Stimulated activated CD4-positive, alpha-beta T cell treated with anti-CD3 and anti-CD28 coated beads, TNF-alpha, amount 100 ng/mL, for 48 hours (primary cell): ENCODE measurements at places on chromosomes 2 and 18.

GRCh38 chr2:132825601-132826000 lies 155.6 kb upstream of the LYPD1 start:
- no peak for DNase-seq

GRCh38 chr2:63488118-63488713 lies 100.1 kb downstream of the WDPCP start:
- peak; percentile 4 for DNase-seq

DNA sequence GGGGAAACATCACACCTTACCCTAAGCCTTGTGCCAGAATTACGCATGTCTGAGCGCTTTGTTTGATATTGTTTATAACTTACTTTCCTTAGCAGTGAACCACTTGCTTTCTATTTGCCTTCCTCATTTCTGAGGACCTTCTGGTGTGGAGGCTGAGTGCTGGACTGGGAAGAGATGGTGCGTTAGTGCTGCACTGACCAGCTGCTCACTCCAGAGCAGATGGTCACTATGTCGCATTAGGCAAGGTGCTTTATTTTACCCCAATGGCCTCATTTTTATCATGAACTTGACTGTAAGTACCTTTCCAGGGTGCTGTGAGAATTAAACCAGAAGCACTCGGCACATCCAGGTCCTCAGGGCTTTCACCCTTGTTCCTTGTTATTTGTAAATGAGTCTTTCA lies 46.6 kb upstream of the TMEM18 start:
- DNase-seq = no peak

DNA sequence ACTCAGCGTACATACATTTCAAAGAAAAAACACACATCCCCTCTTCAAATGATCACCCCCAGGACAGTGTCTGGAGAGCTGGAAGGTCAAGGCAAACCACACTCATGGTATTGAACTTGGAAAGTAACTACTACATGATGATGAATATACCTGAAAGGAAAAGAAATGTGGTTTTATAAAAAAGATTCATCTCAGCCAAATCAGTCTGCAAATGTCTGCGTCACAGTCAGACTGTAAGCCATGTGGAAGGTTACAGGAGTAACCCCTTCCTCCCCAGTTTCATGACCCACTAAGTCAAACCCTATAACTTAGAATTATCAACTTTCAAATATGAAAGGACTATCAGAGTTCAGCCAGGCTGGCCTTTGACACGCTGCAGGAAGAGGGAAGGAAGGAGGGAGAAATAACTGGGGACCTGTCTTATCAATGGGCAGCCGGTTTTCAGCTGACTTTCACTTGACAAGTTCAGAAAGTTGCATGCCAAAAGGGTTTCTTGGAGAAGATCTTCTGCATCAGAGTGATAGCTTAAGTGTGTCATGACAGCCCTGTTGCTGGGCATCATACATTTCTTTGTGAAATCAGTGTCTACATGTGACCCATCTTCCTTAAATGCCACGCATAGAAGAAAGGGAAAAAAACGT lies 7.0 kb upstream of the BMP10 start:
- no peak for DNase-seq

DNA sequence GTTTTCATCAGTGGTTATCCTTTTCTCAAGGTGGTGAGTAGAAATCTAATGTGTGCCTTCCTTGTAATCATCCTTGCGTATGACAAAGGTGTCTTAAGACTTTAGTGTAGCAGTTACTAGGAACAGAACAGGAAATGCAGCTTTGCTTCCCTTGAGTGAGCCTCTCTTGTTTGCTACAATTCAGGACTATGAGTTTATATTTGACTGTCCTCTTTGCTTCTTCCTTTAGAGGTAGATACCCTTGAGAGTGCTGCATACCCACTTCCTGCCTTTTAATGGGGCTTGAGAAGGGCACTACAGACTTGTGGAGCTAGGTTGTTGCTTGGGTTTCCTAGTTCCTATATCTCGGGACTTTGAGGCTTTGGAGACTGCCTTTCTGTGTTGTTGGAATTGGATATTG lies 3.8 kb downstream of the KCNJ13 start:
- no peak for DNase-seq

- DNase-seq = no peak
Observed at GRCh38 chr18:74651327-74652128, 53.9 kb downstream of the ZNF407 start.

GRCh38 chr2:176471949-176472348 lies 202.7 kb downstream of the MTX2 start:
- no peak for DNase-seq

GRCh38 chr2:73850009-73850408 lies 21.2 kb downstream of the STAMBP start:
- no peak for DNase-seq

GRCh38 chr18:36360256-36360909 lies 62.9 kb downstream of the FHOD3 start:
- DNase-seq = no peak

DNA sequence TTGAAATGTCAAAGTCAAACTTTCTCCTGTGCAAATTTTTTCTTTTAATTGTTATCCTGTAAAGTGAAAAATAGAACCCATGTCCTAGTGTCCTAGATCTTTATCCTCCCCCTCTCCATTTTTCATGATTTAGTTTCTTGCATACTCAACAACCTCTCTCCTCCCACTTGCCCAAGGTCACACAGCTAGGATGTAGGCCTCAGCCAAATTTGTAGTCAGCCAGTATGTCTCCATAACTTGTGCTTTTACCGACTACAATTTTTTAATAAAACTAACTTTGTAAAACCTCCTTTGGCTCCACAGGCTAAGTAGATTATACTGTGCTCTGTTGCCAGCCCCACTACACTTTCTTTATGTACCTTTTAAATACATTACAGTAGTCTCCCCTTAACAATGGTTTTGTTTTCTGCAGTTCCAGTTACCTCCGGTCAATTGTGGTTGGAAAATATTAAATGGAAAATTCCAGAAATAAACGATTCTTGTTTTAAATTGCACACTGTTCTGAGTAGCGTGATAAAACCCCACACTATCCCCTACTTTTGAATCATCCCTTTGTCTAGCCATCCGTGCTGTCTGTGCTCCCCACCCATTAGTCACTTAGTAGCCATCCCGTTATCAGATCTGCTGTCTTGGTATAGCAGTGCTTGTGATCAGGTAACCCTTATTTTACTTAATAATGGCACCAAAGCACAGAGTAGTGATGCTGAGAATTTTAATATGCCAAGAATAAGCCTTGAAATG lies 22.8 kb downstream of the GULP1 start:
- DNase-seq = no peak

DNA sequence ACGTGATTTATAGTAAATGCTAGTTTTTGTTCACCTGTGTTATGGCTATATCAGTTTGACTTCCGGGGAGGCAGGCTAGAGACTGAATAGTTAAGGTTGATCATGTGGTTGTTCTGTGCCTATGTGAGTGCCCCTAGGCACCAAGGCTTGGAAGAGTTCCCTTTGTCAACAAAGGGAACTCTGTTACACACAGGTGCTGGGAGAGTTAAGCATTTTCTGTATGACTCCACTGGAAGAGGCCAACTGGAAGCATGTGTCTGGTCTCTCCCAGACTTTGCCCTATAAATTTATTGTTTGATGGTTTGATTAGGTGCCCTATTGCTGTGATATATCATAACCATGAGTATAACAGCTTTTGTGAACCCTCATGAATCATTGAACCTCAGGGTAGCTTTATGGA lies 63.8 kb downstream of the ARL6IP6 start:
- DNase-seq = no peak

DNA sequence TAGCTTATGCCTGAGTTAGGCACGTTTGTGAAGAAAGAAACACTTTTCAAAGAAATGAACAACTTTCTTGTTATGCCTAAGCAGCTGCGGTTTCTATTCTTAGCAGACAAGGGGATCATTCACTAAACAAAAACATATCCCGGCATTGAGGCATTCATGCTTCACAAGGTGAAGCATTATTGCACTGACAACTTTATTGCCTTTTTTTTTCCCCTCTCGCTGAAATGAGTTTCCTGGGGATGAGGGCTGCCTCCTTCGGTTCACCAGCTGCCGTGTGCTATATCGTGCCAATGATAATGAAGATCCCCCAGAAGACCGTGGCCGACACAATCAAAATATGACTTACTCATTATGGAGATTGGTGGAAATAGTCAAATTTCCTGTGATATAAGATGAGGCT lies 288.2 kb upstream of the ST6GAL2 start:
- no peak for DNase-seq

- no peak for DNase-seq
Observed at GRCh38 chr2:180978903-180979748, 1.3 kb upstream of the UBE2E3 start.

DNA sequence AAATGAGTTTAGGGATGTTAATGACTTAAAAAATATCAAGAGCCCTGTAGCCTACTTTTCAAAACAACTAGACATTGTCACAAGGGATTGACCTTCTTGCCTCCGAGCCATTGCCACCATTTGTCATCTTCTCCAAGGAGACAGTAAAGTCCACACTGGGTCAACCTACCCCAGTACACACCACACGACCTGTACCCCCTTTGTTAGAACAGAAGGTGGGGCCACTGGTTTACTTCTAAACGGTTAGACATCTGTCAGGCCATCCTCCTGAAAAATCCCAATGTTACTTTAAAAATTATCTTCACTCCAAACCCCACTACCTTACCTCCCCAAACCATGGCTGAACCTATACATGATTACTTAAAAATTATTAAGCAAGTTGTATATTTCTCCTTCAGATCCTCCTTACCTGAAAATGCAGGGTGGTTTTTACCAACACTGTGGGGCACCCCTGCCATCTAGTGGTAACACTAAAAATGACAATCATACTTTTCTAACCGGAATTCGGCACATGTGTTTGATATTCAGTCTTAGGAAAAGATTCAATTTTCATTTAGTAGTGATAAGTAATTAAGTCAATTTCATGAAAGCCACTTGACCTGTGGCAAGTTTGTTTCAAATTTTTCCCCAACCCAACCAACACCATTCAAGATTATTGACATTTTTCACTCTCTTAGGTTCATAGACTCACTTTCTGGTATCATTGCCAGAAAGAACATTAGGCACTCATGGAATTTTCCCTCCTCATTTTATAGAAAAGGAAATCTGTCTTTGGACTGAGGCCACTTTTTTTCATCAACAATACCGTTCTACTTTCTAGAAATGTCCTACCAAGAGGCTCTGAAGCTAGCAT lies 265.3 kb upstream of the PKDCC start:
- peak; percentile 15 for DNase-seq

DNA sequence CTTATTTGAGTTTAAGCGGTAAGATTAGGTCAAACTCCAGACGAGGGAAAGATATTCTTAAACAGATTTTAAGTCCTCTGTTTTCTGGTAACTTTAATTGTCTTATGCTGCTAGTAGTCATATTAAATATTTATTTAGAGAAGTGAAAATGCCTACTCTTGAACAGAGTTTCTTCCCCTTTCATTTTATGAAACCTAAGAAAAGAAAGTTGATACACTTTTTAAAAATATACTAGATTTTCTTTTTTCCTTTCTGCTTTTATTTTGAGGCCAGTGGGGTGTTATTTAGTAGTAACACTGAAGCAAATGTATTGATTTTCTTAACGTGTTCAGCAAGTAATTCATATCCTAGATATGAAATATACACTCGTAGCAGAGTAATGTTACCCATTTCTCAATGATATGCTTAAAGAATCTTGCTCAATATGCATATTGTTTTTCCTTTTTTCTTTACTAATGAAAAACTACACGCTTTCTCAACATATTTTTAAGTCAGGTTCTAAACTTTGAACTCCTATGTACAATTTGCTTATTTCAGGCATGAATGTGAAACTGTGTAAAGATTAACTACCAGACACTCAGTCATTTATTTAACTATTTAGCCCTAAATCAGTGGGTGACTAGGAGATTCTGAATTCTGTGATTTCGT lies 691 bp downstream of the KYNU start:
- no peak for DNase-seq

GRCh38 chr2:195642027-195642678 lies 14.9 kb upstream of the SLC39A10 start:
- no peak for DNase-seq

DNA sequence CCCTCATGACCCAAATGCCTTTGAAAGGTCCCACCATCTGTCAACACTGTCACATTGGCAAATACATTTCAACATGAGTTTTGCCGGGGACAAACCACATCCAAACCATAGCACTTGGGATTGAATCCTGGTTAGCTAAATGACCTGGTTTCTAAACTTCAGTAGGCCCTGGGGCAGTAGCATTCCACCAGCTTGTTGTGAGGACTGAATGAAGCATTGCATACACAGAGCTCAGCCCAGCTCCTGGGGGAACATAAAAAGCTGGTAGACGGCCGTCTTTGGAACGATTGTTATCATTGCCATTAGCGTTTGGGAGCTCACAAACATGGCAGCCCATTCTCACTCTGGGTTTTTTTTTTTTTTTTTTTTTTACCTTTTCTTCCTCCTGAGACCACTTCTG lies 57.5 kb upstream of the CXCR4 start:
- DNase-seq = no peak

- DNase-seq = no peak
Observed at GRCh38 chr2:120433816-120434290, 87.9 kb downstream of the INHBB start.

- DNase-seq = no peak
Observed at GRCh38 chr2:22991844-22992243, 393.1 kb upstream of the KLHL29 start.

- no peak for DNase-seq
Observed at GRCh38 chr2:128732976-128733431, 414.3 kb upstream of the HS6ST1 start.

- DNase-seq = no peak
Observed at GRCh38 chr2:204655626-204656025, 110.4 kb downstream of the PARD3B start.

DNA sequence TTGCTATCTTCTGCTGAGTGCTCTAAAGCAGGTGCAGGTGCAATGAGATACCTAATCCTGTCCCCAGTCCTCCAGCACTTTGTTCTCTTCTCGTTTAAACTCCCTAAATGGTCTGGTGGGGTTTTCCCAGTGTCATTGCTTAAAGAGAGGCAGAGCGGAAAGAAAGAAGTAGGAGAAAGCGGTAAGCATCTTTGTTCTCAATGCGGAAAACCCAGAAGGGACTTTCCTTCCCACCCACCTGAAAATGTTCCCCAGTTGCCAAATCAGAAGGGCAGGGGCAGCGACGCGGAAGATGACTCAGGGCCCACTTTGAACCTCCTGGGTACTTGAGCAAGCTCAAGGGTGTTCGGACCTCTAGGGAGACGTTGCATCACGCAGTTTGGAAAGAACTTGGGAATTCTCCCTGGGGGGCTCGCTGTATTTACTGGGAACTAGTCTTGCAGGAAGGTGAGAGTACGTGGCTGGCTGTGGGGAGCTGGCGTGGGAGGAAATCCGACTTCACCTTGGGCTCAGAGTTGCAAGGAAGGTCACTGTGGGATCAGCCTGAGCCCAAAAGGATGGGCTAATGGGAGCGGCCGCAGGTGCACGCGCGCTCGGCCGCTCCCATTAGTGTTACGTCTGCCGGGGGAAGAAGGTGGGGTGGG lies 589 bp upstream of the SGPP2 start:
- peak; percentile 31 for DNase-seq

- DNase-seq = no peak
Observed at GRCh38 chr2:236286873-236287545, 22.8 kb upstream of the ASB18 start.

- DNase-seq = no peak
Observed at GRCh38 chr2:85795331-85796045, 41.7 kb downstream of the ATOH8 start.
